Erythroblast (primary cell): ENCODE measurements at places on chromosomes 5 and 9.

- DNase-seq = no peak
Observed at GRCh38 chr5:98004463-98004862, 769.0 kb upstream of the RGMB start.

- peak; percentile 68 for DNase-seq
Observed at GRCh38 chr9:68685770-68686169, 19.3 kb upstream of the PIP5K1B start.

DNA sequence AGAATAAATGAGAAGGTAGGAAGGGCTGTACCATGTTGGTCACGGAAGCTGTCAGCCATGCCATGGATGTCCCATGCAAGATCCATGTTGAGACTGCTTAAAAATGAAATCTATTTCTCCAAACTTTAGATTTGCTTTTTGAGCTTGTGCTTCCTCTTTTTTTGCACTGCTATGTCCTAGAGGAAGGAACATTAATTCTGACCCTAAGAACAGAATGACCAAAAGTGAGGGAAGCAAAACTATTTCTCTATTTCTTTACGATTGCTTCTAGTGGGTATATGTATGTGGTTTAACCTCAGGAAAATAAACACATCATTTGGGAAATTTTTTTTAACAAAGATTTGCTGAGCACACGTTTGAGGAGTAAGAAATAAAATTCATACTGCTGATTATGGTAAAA, 84.6 kb downstream of the USP20 start:
- no peak for DNase-seq

DNA sequence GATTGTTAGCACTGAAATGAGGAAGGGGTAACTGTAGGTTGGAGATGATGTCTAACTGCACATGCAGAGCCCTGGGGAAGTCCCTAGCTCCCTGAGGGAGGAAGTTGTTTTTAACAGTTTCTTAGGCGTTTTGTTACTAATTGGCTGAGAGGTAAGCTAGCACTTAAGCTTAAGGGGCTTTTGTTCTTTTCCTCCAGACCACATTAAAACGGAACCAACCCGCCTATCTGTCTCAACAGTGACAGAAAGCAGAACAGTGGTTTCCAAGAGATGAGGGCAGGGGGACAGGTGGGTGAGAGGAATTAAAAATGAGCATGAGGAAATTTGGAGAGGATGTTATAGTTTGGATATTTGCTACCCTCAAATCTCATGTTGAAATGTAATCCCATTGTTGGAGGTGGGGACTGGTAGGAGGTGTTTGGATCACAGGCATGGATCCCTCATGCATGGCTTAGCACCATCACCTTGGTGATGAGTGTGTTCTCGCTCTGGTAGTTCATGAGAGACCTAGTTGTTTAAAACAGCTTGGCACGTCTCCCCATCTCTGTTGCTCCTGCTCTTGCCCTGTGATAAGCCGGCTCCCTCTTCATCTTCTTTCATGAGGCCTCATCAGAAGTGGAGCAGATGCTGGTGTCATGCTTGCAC, 38.9 kb downstream of the LYRM7 start:
- DNase-seq = no peak

DNA sequence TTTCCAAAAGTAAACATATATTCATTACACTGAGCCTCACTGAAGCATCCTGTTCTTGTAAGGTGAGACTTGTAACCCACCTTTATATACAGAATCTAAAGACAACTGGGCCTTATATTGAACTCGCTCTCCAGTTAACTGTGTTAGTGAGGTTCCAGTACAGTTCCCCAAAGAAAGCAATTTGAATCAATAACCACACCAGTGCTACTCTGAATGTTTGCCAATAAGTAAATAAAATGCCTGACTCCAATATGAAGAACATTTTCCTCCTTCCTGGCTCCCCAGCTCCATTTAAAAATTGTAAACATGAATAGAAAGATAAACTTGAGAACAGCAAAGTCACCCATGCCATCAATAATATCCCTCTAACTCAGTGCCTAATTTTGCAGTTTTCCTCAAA, 50.1 kb downstream of the FBXW11 start:
- DNase-seq = peak; percentile 16

DNA sequence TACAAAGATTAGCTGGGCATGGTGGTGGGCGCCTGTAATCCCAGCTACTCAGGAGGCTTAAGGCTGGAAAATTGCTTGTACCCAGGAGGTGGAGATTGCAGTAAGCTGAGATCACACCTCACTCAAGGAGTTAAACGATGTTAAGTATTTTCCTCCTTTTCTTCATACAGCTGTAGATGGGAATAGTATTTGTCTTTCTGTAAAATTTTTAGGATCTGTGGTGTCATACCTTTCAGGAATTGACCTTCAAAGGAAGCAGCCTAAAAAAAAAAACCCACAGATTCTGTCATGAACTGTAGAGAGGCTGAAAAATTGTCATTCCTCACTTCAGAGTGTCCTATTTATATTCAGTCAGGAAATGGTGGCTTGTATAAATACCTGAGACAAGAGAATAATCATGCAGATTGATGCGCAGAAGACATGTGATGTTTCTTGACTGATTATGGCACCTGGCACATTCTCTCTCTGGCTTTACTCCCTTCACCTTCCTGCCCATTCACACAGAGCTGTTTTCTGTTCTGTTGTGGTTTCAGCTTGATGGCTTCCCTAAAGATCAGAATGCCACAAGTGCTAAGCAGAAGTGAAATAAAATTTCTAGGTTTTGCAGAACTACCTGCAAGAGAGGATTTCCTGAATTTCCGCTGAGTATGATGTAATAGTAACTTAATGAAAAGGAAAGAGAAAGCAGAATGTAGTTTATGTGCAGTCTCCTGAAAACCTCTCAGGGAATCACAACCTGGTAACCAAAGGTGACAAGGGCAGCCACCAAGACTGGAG, 3.8 kb downstream of the IFNA1 start:
- DNase-seq = no peak

GRCh38 chr9:89659473-89659872, 54.7 kb downstream of the GADD45G start:
- no peak for DNase-seq

- no peak for DNase-seq
Observed at GRCh38 chr9:109476642-109477257, 21.4 kb downstream of the PTPN3 start.

- no peak for DNase-seq
Observed at GRCh38 chr5:77908787-77909186, 132.6 kb upstream of the TBCA start.

DNA sequence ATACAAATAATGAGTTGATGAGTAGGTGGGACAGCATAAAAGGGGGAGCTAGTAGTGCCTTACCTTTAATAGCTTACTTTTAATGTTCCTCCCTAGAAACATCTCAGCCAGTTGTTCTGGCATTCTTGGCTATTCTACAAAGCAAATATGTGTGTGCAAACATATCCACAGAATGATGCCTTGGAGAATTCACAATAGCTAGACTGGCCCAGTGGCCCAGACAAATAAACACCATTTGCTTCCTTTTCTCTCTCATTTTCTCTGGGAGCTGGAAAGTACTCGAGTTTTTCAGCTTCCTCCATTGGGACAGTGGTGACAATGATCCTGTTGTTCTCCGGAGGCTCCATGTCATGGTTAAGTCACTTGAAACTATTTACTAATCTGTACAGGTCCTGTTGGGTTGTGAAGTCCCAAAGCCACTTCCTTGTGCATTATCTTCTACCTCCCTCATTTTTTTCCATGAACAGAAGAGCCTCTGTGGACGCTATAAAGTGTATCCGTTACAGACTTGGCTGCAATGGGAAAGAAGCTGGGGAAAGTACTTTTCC, 122.9 kb downstream of the DMAC1 start:
- no peak for DNase-seq

DNA sequence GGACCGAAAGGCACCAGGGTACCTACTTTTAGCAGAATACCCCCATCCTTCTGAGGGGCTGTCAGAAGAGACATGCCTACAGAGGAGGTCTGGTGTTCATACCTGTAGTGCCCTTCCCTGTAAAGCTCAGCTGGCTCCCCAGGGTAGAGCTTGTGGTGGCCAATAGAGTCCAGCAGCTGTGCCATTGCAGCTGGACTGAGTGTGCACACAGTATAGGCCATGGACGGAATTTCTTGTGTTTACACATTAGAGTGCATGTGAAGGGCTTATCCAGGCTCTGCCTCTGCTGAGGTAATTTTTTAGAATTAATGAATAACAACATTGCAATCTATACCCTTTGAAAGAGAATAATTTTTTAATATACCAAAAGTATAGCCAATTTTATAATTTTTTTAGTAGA, 191.0 kb downstream of the ZSWIM6 start:
- DNase-seq = no peak

- peak; percentile 70 for DNase-seq
Observed at GRCh38 chr9:127856729-127857116, 2.3 kb upstream of the ENG start.

DNA sequence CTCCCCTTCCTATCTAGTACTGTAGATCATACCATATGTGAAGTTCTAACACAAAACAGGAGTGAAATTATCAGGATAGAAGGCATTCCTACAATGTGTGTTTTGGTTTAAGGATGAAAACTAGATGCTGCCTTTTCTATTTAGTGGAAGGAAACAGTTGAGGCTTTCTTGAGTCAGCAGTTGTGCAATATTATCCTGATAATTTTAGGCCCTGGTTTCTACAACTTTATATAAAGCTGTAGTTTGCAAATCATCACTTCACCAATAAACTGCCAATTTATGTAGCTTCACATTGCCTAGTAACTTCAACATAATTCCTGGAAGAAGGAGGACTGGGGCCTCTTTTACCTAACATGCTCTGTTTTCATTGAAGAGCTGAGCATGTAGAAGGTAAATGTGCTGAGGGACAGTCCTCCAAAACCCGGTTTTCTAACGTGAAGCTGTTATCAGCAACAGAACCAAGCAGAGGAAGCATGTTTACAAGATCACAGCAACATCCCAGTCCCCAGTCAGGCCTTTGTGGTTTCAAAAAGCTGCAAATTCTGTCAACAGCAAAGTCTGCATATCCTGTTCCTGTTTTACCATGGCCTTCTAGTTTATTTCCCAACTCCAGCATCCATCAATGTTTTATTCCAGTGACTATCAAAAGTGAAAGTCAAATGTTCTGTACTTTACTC, 513.4 kb upstream of the MEF2C start:
- peak; percentile 1 for DNase-seq

DNA sequence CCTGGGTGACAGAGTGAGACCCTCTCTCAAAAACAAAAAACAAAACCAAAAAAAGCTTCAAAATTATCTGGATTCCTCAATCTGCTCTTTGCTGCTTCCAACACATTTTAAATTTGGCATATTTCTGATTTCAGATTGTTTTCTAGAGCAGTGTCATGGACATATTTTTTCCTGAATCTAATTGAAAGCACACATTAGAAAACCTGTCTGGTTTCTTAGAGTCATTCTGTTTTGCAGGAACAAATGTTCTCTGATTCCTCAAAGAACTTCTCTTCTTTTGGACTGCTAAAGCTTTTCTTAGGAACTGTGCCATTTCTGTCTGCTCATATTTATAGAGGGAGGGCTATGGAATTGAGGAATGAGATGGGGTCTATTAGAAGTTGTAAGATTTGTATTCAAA, 81.6 kb downstream of the RAI14 start:
- no peak for DNase-seq

DNA sequence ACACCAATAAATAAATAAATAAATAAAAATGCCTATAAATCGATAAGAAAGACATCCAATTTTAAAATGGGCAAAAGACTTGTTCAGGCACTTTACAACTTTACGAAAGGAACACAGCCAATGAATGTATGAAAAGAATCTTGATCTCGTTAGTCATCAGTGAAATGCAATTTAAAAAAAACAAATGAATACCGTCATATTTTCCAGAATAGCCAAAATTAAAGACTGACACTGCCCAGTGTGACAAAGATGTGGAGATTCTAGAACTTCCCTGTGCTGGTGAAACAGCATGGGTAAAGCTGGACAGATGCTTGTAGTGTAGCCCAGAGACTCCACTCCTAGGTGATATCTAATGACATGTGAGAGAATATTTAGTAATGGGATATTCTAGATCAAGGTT, 127.1 kb downstream of the GOLPH3 start:
- DNase-seq = no peak

- no peak for DNase-seq
Observed at GRCh38 chr9:126616521-126616976, 2.8 kb downstream of the LMX1B start.

DNA sequence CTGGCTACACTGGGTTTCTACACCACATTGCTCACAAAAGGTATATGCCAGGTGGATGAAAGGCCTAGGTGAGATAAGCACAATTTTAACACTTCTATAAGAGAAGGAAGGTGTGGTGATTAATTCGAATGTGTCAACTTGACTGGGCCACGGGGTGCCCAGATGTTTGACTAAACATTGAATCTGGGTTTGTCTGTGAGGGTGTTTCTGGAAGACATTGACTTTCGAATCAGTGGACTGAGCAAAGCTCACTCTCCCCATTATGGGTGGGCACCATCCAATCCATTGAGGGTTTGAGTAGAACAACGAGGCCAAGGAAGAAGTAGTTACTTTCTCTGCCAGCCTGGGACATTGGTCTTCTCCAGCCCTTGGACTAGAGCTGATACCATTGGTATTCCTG, 78.2 kb upstream of the COL5A1 start:
- DNase-seq = no peak

GRCh38 chr9:121696930-121697329, 45.5 kb downstream of the DAB2IP start:
- no peak for DNase-seq

GRCh38 chr5:170986598-170986997, 124.8 kb downstream of the RANBP17 start:
- no peak for DNase-seq

- DNase-seq = no peak
Observed at GRCh38 chr5:112122353-112122752, 296.7 kb downstream of the EPB41L4A start.

DNA sequence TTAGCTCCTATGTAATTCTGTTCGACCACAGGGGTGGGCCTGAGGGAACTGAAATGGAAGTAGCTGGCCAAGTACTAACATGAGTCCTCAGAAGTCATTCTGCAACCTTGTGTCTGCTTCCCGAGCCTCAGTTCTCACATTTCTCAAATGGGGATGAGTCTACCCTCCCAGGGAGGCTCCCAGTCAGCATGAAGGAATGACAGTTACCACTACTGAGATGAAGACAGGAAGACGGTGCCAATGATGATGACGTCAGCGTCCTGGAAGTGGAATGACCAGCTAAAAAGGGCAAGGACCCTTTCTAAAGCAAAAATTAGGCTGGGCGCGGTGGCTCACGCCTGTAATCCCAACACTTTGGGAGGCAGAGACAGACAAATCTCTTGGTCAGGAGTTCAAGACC, 6.8 kb downstream of the PIP5KL1 start:
- no peak for DNase-seq
